Non-pigmented ciliary epithelial cell (primary cell): ENCODE measurements at places on chromosomes 5 and 9.

DNA sequence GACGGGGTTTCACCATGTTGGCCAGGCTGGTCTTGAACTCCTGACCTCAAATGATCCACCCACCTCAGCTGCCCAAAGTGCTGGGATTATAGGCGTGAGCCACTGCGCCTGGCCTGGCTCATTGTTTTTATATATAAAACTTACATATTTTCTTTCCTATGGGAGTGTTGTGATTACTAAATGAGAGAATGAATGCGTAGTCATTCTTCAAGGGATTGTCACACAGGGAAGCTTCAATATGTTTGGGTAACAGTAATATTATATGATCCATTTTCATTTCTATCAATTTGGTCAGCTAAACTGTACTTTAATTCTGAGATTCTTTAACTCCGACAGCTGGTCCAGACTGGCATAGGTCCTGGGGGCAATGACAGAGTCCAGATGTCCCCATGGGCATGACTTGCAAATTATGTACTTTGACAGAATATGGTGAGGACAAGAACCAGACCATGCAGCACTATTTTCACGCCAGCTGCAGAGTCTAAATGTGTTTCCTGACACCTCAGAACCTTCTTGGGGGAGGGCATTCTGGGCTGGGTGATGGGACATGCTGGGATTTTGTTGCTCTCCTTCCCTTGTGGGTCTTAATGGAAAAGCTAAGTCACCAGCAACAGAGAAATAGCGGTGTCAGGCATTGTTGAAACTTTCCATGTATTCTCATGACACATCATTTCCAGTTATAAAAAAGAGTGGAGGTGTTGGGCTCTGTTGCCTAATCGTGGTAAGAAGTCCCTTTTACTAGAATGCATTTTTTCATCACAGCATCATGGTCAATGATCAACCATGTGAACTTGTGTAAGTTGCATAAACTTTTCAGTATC is 40.9 kb upstream of the TNC start:
- DNase-seq: no peak

- DNase-seq: no peak
Observed at GRCh38 chr9:3758816-3759576, 233.2 kb upstream of the RFX3 start.

DNA sequence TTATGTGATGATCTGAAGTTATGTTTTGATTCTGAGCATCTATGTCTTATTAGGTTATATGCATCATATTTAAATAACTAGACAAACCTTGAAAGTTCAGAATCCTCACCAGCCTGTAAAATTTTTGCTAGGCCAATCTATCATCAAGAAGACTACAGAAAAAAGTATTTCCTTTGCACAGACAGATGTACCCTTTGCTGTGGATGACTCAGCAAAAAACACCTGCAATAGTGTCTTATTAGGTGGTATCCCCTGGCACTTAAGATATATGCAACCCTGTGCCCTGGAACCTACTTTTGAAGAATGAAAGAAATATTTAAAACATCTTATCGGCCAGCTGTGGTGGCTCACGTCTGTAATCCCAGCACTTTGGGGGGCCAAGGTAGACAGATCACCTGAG is 130.6 kb downstream of the SLF1 start:
- DNase-seq: no peak

DNA sequence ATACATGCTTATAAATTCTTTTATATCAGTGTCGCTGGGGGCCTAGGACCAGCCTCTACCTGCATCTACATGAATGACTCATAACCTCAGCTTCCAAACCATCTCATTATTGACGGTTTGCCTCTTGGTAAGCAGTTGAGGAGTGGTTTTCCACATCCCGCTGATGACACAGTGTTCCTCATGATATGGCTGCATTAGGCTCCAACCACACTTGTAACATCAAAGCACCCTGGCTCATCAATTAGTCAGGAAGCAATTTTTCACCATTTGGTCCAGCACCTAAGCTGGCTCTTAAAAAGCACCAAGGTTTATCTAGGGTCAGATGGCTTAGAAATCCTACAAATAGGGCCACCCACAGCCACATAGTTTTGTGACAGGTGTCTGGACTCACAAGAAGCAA is 402.4 kb downstream of the ARHGEF28 start:
- DNase-seq: no peak

GRCh38 chr5:72204946-72205345 is 97.7 kb downstream of the MAP1B start:
- DNase-seq: no peak

DNA sequence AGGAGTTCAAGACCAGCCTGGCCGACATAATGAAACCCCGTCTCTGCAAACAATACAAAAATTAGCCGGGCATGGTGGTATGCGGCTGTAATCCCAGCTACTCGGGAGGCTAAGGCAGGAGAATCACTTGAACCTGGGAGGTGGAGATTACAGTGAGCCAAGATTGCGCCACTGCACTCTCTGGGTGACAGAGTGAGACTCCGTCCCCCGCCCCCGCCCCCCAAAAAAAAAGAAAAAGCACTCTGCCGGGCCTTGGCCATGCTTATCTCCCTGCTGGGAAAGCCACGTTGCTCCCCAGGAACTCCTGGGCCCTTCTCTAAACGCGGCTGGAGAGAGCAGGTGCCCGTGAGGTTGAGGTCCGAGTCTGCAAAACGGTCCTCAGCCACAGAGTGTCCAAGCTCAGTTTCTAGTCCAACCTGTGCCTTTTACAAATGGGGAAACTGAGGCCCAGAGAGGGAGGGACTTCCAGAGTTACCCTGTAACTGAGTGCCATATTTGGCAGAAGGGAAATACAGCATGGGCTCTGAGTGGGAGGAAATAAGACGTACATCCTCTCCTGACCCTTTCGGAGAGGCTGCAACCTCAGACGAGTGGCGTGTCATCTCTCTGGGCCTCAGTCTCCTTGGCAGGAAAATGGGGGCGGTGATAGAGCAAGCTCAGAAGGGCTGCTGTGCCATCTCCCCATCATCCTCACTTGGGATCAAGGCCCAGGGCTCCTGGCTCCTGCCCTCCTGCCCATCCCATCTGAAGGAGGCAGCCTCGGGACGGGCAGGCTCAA is 6.6 kb upstream of the PHYHD1 start:
- DNase-seq: no peak

DNA sequence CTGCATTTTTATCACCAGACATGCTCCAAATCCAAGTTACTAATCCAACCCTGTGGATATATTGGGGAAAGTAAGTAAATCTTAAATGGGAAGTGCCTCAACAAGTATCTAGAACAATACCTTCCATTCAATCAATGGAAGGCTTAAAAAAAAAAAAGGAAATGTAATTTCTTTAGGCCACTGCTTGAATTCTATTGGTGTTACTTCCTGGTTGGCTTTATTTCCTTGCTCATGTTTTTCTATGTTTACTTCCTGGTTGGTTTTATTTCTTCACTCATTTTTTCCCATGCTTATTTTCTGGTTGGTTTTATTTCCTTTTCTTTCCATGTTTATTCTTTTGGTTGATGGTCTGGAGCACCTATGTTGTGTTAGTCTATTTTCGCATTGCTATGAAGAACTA is 363.9 kb downstream of the KDM4C start:
- DNase-seq: no peak

DNA sequence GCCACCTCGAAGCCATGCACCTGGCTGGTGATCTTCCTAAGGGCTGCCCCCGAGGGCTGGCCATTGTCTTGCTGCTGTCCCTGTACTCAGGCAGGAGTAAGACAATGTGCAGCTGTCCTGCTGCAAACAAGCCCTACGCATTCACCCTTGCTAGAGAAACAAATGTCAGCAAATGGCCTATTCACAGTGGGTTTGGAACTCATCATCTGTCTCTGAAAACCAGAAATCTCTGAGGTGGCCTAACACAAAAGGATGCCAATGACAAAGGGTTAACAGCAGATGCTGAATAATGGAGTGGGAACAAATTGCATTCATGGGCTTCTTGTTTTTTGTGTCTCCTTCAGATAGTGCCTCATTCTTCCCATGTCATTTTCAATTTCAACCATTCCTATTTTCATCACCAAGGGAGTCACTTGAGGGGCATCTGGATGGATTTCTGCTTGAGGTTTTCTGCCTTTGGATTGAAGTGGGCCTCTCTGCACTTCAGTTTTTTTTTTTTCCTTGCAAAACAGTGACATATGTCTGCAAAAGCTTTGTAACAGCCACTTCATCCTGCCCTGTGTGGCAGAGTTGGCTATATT is 261.6 kb upstream of the VLDLR start:
- DNase-seq: no peak

DNA sequence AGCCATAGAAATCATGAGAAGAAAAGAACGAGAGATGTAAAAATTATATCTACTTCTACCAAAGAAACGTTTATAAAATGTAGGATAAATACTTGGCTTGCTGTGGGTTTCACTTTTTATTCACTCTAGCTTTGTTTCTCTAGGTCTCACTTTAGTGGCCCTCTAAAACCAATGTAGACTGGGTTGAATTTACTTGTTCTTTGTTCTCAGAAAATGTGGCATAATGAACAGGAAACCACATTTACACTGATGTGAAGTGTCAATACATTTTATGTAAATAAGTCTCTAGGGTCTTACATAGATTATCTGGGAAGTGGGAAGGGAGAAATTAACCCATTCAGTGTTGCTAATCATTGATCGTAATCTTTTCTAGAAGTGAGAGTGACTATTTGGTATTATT is 58.9 kb downstream of the PLPPR1 start:
- no peak for DNase-seq

DNA sequence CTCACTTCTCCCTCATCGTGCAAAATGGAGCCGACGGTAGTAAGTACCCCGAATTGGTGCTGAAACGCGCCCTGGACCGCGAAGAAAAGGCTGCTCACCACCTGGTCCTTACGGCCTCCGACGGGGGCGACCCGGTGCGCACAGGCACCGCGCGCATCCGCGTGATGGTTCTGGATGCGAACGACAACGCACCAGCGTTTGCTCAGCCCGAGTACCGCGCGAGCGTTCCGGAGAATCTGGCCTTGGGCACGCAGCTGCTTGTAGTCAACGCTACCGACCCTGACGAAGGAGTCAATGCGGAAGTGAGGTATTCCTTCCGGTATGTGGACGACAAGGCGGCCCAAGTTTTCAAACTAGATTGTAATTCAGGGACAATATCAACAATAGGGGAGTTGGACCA is 979 bp downstream of the PCDHGA12 start:
- no peak for DNase-seq

DNA sequence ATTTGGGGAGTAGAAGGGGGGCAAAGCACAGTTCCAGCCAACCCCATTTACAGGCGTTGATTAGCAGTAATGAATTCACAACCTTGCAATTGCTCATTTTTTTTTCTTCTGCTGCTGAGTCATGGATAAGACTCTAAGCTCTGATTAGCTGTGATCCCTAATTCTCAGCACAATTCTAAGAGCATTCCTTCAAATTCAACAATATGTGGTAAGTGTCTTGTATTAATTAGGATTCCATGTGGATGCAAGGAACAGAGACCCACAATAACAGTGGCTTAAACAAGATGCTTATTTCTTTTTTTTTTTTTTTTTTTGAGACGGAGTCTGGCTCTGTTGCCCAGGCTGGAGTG is 133.4 kb downstream of the PALM2AKAP2 start:
- DNase-seq: no peak

DNA sequence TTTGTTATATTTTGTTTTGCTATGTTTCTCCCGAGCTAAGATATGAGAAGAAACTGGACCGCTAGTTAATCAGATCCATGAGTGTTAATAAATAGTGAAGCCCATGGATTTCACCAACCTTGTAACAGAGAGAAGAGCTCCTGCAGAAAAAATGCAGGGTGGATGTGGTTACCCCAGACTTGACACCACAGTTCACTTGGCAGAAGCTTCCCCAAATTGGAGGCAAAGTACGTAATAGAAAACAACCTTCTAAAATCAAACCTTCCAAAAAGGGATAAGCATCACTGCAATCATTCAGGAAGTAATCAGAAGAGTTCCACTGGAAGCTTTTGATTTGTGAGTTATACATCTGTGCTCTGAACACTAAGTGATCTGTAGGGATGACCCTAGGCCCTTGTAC is 267.5 kb downstream of the ACTL7B start:
- DNase-seq: no peak

DNA sequence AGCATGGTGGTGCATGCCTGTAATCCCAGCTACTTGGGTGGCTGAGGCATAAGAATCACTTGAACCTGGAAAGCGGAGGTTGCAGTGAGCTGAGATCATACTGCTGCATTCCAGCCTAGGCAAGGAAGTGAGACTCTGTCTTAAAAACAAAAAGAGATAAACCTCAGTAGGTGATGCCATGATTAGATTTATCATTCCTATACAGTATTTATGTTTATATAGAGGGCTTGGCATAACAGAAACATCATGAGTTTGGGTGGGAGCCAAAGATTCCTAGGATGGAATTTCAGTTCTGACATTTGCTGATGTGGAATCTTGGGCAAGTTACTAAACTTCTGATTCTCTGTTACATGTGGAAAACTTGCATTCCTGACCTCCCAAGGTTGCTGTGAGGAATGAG is 22.3 kb downstream of the RFK start:
- DNase-seq: peak; percentile 31

DNA sequence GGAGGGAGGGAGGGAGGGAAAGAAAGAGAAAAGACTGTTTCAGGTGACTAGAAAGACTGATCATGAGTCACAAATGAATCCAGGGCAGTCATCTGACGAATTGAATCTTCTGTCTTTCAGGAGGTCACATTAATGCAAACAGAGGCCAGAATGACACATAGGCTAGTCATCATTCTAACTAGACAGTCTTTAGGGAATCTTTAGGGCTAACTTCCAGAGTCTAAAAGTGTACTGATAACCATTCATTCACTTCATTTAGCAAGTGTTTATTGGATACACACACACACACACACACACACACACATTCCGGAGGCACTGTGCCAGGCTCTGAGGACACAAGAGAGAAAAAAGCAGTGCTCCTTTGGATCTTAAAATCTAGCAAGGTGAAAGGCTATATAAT is 156.7 kb downstream of the EBF1 start:
- DNase-seq: peak; percentile 68

- DNase-seq: no peak
Observed at GRCh38 chr5:168114444-168115017, 176.9 kb upstream of the WWC1 start.

DNA sequence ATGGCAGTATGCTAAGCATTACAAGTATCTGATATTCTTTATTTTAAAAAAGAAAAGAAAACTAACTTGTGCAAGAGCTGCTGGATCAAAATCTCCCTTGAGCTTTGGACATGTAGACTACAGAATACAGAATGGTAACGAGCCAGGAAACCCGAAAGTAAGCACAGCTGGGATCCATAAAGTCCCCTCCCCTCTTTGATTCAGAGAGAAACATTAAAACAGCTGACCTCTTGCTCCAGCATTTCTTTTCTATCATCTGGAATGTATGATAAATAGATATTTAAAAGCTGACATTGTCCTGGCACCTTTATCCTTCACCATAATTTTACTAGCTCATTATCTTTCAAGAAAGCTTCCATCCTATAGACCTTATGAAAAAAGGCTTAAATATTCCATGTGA is 28.2 kb upstream of the LPAR1 start:
- no peak for DNase-seq

DNA sequence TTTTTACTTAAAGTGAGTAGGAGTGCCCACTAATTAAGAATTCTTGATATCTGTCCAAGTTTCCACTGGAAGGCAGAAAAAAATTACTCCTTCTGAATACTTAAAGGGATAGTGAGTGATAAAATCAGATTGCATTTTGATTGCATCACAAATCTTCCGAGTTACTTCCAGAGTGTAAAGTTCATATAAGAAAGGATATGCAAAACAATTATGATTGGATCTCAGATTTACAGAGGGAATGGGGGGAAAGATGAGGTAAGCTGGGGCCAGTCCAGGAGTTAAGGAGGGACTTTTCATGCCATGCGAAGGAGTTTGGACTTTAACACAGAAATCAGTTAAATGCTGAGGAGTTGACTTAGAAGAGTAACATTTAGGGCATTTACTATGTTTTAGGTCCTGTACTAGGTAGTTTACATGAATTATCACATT is 9.3 kb upstream of the RNF145 start:
- no peak for DNase-seq

GRCh38 chr5:39711821-39712220 is 287.0 kb upstream of the DAB2 start:
- no peak for DNase-seq
